ENCODE measurements at places on chromosomes 1 and 21. TPM values are rescaled to one million over a fixed set of nuclear protein-coding genes. Genes with fewer than 3 reads are reported as not detected.

DNA sequence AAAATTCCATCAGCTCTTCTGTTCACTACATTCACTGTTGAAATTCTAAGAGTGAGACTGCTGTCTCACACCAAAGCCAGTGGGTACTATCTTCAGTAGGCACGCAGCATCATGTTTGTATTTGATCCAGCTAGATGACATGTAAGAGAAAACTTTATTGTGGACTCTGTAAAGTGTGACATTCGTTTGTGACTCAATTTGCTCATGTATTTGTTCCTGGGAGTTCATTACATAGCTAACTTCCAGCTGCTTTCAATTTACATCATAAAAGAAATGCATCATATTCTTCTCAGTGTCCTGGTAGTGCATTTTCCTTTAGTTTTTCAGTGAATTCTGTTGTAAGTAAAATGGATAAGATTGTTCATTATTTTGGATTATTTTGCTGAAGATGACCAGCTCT is 31.4 kb downstream of the CTH start:
- no peak overlapping the region for H3K27ac ChIP-seq
- H3K4me3 ChIP-seq, result no peak overlapping the region
- no peaks in the 10 kb centered on the region for H3K27me3 ChIP-seq
- H3K4me1 ChIP-seq, result no peaks in the 10 kb centered on the region
- H3K36me3 ChIP-seq, result no peaks in the 10 kb centered on the region

DNA sequence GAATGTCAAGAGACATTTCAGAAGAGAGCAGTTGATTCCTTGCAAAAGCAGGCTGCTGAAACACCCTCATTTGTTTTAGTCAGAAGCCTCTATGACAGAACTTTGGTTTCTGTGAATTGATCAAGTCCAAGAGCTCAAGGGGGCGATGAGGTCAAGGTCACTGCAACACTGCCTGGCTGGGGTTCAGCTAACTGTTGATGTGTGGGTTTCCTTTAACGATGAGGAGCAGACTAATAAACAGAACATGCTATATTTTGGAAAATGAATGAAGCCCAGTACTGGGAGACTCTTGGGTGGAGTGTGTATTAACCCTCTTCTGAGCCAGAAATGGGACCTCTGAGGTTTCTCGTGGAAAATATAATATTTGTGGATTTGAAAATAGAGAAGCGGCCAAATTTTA is 109.3 kb downstream of the ZC3H11B start:
- no peaks in the 10 kb centered on the region for H3K36me3 ChIP-seq
- no peak overlapping the region for H3K4me3 ChIP-seq
- H3K27ac ChIP-seq, result no peak overlapping the region
- no peak for DNase-seq
- no peaks in the 10 kb centered on the region for H3K27me3 ChIP-seq
- H3K4me1 ChIP-seq, result no peaks in the 10 kb centered on the region

GRCh38 chr1:87224201-87224600 is 104.5 kb upstream of the LMO4 start:
- no peaks in the 10 kb centered on the region for H3K4me1 ChIP-seq
- H3K4me3 ChIP-seq, result no peak overlapping the region
- H3K36me3 ChIP-seq, result no peaks in the 10 kb centered on the region
- DNase-seq, result no peak
- no peak overlapping the region for H3K27ac ChIP-seq

DNA sequence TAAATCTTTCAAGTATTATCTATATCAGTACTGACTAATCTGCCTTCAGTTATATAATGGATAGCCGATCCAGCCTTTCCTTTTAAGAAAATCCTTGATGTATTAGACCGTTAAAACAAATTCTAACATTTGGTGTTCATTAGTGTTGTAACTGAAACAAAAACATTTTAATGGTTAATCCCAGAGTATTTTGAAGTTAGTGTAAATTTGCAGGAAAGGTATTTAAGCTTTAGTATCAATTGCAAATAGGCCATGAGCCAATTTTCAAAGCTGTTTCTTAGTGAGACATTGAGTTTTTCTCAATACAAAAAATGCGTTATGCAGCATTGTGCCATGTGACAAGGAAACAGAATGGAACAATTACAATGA is 29.6 kb downstream of the DISP1 start:
- no peak for DNase-seq
- no peaks in the 10 kb centered on the region for H3K4me1 ChIP-seq

- H3K36me3 ChIP-seq, result no peaks in the 10 kb centered on the region
- peaks cover 4% of the 10 kb centered on the region for H3K4me1 ChIP-seq
- H3K27me3 ChIP-seq, result no peaks in the 10 kb centered on the region
Measured at GRCh38 chr1:205062319-205062718, 19.3 kb downstream of the CNTN2 start.

Gene SPATA46
- not detected for total RNA-seq

GRCh38 chr1:84720221-84720780 is 30.0 kb upstream of the SSX2IP start:
- no peak for DNase-seq
- no peak overlapping the region for H3K27ac ChIP-seq
- H3K36me3 ChIP-seq, result no peaks in the 10 kb centered on the region
- H3K4me3 ChIP-seq, result no peak overlapping the region
- H3K27me3 ChIP-seq, result no peaks in the 10 kb centered on the region

Gene REN
- total RNA-seq, result not detected

GRCh38 chr21:15539376-15539775 is 190.4 kb upstream of the USP25 start:
- H3K4me1 ChIP-seq, result no peaks in the 10 kb centered on the region
- DNase-seq, result no peak
- no peaks in the 10 kb centered on the region for H3K27me3 ChIP-seq
- H3K36me3 ChIP-seq, result no peaks in the 10 kb centered on the region
- no peak overlapping the region for H3K27ac ChIP-seq
- no peak overlapping the region for H3K4me3 ChIP-seq

DNA sequence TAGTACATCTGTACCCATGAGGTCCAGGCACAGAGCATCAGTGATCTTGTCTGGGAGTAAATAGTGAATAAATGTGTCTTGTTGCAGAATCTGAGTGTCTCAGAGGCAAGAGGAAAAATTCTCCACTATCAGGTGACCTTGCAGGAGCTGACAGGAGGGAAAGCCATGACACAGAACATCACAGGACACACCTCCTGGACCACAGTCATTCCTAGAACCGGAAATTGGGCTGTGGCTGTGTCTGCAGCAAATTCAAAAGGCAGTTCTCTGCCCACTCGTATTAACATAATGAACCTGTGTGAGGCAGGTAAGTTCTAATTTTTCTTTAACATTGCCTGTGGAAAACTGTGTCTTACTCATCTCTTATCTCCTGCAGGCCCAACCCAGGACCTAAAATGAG is 43.1 kb downstream of the IL12RB2 start:
- H3K27ac ChIP-seq, result peak overlapping the region; percentile 19
- H3K4me3 ChIP-seq, result no peak overlapping the region
- H3K27me3 ChIP-seq, result no peaks in the 10 kb centered on the region

GRCh38 chr21:42151148-42151947 is 67.6 kb upstream of the ABCG1 start:
- no peak overlapping the region for H3K27ac ChIP-seq
- H3K27me3 ChIP-seq, result no peaks in the 10 kb centered on the region
- H3K4me3 ChIP-seq, result no peak overlapping the region
- H3K36me3 ChIP-seq, result no peaks in the 10 kb centered on the region

DNA sequence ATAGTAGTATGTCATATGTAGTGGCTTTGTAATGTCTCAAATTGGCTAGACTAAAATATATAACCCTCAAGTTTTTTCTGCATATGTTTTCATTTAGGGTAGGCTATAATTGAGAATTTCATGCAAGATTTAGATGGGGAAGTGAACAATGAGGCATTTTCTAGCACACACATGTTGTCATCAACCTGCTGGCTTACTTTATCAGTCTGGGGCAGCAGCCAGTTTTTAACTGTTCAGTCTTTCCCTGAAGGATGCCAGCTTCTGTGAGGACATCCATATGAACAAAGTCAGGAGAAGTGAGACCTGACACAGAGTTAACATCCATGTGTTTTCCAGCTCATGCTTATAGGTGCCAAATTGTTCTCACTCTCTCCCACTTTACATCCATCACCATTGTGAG is 74.7 kb upstream of the OLFM3 start:
- H3K27ac ChIP-seq, result no peak overlapping the region
- H3K36me3 ChIP-seq, result no peaks in the 10 kb centered on the region
- no peaks in the 10 kb centered on the region for H3K27me3 ChIP-seq
- no peaks in the 10 kb centered on the region for H3K4me1 ChIP-seq
- DNase-seq, result no peak

GRCh38 chr1:53754484-53755312 is 15.7 kb upstream of the GLIS1 start:
- H3K4me3 ChIP-seq, result no peak overlapping the region
- DNase-seq, result no peak

Gene CRNN
- total RNA-seq, result 2,409 TPM

- peak overlapping the region; percentile 69 for H3K27ac ChIP-seq
- H3K36me3 ChIP-seq, result no peaks in the 10 kb centered on the region
- peak overlapping the region; percentile 53 for H3K4me3 ChIP-seq
Measured at GRCh38 chr1:27633298-27633610, 1.7 kb downstream of the FGR start.

DNA sequence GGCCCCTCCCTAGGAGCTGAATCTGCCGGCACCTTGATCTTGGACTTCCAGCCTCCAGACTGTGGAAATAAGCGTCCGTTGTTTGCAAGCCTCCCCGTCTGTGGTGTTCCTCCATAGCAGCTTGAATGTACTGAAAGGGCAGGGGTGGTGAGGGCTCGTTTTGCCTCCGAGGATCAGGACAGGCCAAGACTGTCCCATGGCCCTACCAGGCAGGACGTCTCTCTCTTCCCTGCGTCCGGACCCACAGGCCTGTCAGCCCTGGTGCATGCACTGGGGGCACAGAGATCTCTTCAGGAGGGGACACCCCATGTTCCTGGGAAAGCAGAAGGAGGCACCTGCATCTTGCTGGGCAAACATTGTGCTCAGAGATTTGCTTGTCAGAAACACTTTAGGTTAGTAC is 156.3 kb upstream of the C1orf174 start:
- no peak overlapping the region for H3K4me3 ChIP-seq
- no peak overlapping the region for H3K27ac ChIP-seq
- H3K4me1 ChIP-seq, result no peaks in the 10 kb centered on the region
- DNase-seq, result no peak
- H3K36me3 ChIP-seq, result no peaks in the 10 kb centered on the region

DNA sequence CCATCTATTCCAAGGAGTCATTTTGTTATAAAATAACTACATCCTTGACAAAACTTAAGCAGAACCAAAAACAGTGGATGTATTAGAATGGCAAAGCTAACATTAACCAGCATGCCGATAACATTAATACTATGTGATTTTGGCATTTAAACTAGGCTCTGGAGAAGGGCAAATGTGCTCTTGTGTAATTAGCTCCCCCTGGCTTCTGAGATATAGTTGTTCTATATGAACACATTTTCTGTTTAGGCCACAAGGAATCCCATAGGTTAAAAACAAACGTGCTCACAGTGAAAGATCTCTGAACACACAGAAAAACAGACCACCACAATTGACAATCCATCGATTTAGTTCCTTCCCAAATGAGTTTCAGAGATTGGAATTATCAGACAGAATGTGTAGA is 57.4 kb upstream of the TARS2 start:
- H3K27me3 ChIP-seq, result no peaks in the 10 kb centered on the region
- H3K27ac ChIP-seq, result no peak overlapping the region
- no peak for DNase-seq
- H3K36me3 ChIP-seq, result peaks cover 15% of the 10 kb centered on the region

GRCh38 chr1:26574018-26574417 is 44.5 kb downstream of the RPS6KA1 start:
- peaks cover 61% of the 10 kb centered on the region for H3K36me3 ChIP-seq
- H3K4me1 ChIP-seq, result no peaks in the 10 kb centered on the region
- H3K4me3 ChIP-seq, result no peak overlapping the region
- H3K27me3 ChIP-seq, result no peaks in the 10 kb centered on the region
- no peak for DNase-seq

- H3K4me1 ChIP-seq, result no peaks in the 10 kb centered on the region
- DNase-seq, result no peak
- no peak overlapping the region for H3K4me3 ChIP-seq
- H3K27me3 ChIP-seq, result no peaks in the 10 kb centered on the region
- no peak overlapping the region for H3K27ac ChIP-seq
Measured at GRCh38 chr1:236854605-236854983, 59.5 kb downstream of the MTR start.

DNA sequence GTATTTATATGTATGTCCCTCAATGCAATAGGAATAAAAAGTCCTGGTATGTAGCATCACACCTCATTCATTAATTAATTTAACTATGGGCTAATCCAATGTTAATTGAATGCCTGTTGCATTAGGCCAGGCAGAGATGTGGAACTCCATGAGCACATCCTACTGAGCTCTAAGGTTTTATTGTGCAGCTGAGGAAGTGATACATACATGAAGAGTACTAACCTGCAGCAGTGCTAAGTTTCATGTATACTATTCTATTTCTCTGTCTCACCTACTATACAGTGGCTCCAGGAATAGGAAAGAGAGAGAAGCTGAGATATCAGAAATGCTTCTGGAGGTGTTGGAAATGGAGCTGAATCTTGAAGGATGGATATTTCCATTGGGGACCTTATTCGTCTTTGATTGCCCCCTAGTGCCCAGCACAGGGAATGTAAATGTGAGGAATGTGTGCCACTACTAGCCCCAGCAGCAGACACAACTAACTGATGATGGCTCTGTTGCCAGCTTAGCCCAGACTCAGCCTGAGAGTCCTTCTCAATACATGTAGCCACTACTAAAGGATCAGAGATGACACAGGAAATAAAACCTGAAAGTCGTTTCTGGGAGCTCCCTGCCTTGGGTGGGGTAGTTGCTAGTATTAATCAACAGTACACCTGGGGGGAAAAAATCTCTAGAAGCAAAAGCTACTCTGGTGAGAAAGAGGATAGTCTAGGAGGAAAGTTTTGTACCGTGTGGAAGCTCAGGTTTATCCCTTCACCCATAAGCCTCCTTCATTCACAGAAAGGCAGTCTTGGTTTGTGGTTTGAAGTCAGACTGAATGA is 173.3 kb upstream of the FOXD3 start:
- H3K4me1 ChIP-seq, result no peaks in the 10 kb centered on the region
- no peak for DNase-seq
- H3K27ac ChIP-seq, result no peak overlapping the region
- H3K36me3 ChIP-seq, result no peaks in the 10 kb centered on the region

DNA sequence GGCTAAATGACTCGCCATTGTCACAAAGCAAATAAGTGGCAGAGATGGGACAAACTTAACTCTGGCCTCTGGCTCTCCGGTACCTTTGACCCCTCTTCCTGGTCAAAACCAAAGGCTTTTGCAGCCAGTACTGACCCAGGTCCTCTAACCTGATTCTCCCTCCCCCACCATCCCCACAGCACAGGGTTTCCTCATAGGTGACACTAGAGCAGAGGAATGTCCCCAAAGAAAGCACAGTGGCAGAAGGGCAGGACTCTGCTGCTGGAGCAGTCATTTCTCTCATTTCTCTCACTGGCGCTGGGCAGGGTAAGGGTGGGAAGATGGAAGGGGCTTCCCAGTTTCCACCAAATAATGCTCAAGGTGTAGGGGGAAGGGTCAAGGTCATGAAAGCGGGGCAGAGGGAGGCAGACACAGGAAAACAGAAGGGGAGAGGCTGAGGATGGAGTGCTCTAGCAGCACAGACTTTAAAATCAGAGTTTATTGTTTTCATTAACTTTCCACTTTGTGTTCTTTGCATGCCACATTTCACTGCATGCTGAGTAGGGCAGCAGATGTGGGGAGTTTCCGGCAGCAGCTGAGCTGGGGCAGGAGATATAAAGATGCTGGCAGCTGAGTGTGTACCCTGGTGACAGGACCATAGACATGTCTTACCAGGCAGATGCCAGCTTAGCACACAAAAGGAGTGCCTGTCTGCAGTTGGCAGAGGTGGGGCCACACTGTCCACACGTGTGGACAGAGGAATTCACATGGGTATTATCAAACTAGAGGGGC is 80.5 kb downstream of the FAM78B start:
- H3K4me1 ChIP-seq, result peaks cover 5% of the 10 kb centered on the region
- H3K36me3 ChIP-seq, result no peaks in the 10 kb centered on the region
- no peak for DNase-seq
- no peaks in the 10 kb centered on the region for H3K27me3 ChIP-seq

Gene LCE2C
- total RNA-seq, result not detected

All from esophagus squamous epithelium (tissue), 5 donors.